Dermis microvascular lymphatic vessel endothelial cell (primary cell): ENCODE measurements at places on chromosomes 2 and 18.

- no peak for DNase-seq
Observed at GRCh38 chr2:150351922-150352321, 135.5 kb downstream of the RND3 start.

DNA sequence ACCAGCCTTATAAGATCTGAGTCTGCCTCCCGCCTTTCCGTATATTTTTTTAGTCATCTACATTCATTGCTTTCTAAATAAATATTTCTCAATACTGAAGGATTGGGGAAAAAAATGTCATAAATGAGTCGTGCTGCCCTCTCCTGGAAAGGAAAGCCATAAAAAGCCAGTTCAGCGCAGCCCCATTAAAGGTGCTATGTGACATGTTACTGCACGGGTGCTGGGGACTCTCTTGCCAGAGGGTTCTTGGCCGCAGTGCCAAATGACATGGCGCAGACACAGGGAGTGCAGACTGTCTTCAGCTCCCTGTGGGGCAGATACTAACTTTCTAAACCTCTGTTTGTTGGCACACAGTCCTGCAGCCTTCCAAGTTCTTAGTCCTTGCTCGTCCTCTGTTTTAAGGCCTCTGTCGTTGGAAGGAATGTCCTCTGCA is 53.7 kb upstream of the MAP3K20 start:
- DNase-seq: peak; percentile 22

DNA sequence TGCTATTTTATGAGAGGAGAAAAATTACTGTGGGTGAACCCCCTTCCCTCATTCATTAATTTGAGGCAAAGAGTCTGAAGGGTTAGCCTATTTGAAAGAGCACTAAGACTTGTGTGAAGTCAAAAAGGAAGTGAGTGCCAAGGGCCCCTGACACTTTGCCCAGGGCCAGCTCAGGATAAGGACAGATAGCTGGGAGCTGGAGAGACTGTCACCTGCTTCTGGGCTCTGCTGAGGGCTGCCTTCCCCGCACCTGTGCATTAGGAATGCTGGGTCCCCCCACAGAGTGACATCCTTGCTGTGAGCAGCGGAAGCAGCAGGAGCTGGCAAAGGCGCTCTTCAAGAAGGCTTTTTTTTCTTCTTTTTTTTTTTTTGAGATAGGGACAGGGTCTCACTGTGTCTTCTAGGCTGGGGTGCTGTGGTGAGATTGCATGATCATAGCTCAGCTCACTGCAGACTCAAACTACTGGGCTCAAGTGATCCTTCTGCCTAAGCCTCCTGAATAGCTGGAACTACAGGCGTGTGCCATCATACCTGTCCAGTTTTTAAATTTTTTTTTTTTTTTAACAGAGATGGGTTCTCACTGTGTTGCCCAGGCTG is 148.3 kb downstream of the AQP4 start:
- DNase-seq: no peak

DNA sequence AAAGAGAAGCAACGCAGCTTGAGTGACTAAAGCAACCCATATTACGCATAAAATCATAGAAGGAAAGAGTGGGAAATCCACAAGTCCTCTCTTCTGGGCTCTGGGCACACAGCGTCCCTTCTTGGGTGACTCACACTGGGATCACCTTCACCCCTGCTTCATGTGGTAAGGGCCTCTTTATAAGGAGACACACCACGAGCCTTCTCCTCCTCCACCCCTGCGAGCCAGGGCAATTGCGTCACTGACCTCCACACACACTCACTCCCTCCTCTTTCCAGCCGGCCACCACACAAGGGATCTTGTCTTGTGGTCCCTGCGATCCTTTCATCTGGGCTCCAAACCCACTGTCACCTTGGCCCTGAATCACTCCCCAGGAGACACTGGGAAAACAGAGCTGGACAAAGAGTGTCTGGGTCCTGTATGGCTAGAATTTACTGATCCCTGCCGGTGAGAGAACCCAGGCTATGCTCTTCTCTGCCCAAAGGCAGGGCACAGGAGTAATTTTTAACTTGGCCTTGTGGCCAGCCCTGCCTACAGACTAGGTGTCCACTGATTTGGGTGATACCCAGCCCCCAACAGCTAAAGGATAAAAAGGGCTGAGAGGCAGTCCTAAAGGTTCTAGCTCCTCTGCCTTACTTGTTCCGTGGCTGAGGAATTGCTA is 35.3 kb downstream of the NHEJ1 start:
- DNase-seq: no peak

- DNase-seq: peak; percentile 16
Observed at GRCh38 chr2:9548506-9548905, 7.1 kb downstream of the ADAM17 start.

GRCh38 chr2:158560259-158560658 is 103.5 kb downstream of the PKP4 start:
- DNase-seq: no peak

DNA sequence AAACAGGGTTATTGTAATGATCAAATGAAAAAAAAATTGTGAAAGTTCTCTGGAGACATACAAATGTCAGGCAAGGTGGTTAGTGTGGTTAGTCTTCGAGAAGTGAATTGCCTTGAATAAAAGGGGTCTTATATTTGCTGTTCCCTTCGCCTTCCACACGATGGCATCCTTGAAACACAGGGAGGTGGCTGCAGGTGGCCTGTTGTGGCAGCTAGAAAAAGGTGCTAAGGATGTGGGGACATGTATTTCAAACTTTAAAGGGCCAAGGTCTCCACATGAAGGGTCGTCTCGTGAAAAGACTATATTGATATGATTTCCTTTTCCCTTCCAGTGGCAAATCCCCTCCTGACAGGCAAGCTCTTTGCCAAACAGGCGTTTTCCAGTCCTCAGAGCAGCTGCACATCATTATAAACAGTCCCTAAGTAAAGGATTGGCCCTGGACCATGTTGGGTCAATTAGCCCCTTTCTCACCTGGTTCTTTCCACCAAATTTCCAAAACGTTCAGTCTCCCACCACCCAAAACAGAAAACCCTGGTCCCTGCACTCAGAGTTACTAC is 68.5 kb downstream of the COPS8 start:
- DNase-seq: peak; percentile 72

DNA sequence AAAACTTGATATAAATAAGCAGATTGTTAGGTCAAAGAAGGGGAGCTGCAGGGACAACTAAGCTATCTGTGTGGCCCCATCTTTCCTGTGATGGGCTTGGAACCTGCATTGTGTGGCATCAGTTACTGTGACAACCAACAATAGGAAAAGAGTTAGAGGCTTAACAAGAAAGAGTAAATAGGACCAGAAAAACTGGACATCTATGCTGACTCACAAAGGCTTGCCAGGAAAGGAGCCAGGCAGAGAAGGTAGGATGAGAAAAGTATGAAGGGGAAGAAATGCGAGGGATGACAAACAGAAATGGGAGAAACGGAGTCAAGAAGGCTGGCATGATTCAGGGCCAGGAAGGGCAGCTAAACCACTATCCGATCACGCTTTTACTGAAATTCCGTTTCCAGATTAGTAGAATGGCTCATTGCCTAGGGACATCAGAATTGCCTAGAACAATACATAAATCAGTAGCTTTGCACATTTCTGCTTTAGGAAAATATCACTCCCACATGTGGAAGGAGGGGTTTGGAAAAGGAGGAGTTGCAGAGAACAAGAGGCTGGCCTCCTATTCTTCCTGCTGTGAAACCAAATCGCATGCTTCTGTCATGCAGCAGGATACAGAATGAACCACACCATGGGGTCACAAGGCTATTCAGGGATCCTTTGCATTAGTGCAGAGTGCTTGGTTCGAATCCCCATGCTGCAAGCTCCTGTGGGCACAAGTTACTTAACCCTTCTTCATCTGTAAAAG is 7.3 kb downstream of the PLA2R1 start:
- peak; percentile 66 for DNase-seq

- DNase-seq: no peak
Observed at GRCh38 chr2:110134025-110134424, 18.4 kb upstream of the MALL start.

GRCh38 chr18:65749841-65750240 is 971 bp upstream of the CDH7 start:
- no peak for DNase-seq

- no peak for DNase-seq
Observed at GRCh38 chr18:77736842-77737241, 487.2 kb downstream of the GALR1 start.

- no peak for DNase-seq
Observed at GRCh38 chr2:183255411-183255810, 131.2 kb downstream of the NUP35 start.

- DNase-seq: no peak
Observed at GRCh38 chr2:60213865-60214625, 339.4 kb downstream of the BCL11A start.

- no peak for DNase-seq
Observed at GRCh38 chr18:74284191-74284979, 7.4 kb downstream of the CYB5A start.

DNA sequence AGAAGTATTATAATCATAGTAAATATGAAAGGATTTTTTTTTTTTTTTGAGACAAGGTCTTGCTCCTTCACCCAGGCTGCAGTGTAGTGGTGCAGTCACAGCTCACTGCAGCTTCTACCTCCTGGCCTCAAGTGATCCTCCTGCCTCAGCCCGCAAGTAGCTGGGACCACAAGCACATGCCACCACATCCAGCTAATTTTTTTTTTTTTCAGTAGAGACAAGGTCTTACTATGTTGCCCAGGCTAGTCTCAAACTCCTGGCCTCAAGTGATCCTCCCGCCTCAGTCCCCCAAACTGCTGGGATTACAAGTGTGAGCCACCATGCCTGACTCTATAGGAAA is 301.6 kb upstream of the STON1 start:
- DNase-seq: no peak

GRCh38 chr2:27060323-27060722 is 8.9 kb downstream of the AGBL5 start:
- no peak for DNase-seq

DNA sequence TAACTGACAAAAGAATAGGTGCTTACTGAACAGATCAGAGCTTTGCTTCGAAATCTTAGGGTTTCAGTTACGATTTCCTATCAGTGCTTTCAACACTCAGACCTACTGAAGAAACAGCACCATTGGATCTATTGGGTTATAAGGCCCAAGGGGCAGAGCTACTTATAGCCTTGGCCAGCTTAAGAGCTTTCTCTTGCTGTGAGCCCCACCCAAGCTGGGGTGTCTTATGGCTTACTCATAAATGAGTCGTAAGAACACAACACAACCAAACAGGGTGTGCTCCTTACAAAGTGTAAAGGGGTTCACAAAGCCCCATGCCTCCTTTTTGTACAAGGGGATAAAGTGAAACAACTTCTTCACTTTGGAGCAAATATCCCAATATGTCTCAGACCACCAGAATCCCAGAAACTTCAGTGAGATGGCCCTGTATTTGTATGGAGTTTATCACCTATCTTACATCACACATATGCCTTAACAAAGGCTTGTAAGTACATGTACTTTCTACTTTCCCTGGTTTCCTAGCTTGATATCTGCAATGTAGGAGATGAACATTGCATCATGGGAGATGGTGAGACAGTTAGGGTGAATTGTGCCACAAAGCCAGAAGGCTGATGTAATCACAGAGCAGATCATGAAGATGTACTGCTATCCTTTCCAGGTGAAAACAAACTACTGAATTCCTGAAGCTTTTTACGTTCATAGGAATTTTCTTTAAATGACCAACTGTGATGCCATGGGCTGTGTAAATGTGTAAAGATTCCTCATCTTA is 115.5 kb upstream of the GLI2 start:
- no peak for DNase-seq

DNA sequence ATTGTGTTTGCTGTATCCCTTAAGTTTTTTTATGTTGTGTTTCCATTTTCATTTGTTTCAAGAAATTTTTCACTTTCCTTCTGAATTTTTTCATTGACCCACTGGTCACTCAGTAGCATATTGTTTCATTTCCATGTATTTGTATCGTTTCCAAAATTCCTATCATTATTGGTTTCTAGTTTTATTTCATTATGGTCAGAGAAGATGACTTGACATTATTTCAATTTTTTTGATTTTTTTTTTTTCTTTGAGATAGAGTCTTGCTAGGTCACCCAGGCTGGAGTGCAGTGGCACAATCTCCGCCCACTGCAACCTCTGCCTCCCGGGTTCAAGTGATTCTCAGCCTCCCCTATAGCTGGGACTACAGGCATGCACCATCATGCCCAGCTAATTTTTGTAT is 11.3 kb upstream of the CAB39 start:
- no peak for DNase-seq

- no peak for DNase-seq
Observed at GRCh38 chr2:234606896-234607295, 110.0 kb upstream of the ARL4C start.

- no peak for DNase-seq
Observed at GRCh38 chr2:189302274-189302948, 122.8 kb upstream of the COL5A2 start.

GRCh38 chr2:143026411-143027054 is 102.7 kb upstream of the ARHGAP15 start:
- no peak for DNase-seq

DNA sequence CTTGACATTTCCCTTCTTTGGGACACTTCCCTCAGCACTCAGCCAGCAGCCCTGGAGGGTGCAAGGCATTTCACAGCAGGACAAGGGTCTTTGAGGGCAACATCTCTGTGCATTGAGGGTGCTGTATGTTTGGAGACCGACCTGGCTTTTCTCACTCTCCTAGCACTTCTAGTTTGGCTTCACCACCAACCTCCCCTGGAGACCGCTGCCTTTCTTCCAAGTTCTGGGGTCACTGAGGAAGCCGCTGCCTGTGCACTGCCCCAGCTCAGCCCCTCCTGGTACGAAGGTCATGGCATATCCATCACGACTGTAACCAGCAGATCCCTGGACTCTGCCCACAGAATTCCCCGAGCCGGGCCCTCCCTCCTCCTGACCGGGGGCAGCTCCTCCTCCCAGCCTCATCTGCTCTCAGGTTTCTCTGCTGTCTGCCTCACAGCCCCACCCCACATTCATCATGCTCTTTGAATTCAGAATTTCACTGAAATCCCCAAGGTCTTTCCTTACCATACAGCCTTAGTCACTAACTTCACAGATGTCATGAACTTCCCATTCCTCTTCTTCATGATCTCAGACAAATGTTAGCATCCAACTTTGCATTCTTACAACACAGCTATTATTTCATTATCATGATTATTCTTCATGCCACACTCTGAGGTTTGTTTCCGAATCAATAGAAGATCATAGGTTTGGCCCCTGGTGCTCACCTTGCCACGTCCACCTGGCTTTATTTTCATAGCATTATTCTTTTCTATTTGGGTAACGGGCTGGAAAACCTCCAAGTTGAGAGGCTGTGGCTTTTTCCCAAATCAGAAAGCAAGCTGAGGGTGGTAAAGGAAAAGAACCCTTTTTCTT is 113.0 kb upstream of the COPS8 start:
- no peak for DNase-seq

DNA sequence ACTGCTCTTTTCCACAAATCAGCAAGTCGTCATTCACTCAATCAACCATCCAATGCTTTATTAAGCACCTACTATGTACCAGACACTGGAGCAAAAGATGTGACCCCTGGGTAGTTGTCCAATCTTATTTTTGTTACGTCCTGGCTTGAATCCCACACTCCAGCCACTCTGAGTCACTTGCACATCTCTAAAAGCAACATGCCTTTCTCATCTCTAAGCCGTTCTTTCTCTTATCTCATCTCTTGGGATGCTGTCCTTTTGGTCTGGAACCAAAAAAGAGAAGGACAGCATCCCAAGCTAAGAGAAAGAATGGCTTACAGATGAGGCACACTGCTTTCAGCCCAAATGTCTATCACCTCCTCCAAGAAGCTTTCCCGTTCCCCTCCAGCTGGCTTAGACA is 58.8 kb downstream of the RNF152 start:
- DNase-seq: no peak
